ENCODE measurements at places on chromosomes 6 and 20.
A peak's percentile ranks its signal among the peaks of the same experiment; 100 is the strongest.

- no peak for DNase-seq
Measured at GRCh38 chr20:62232194-62232593, 6.1 kb upstream of the OSBPL2 start.

GRCh38 chr20:48808382-48809034 is 19.3 kb downstream of the PREX1 start:
- no peak for DNase-seq

DNA sequence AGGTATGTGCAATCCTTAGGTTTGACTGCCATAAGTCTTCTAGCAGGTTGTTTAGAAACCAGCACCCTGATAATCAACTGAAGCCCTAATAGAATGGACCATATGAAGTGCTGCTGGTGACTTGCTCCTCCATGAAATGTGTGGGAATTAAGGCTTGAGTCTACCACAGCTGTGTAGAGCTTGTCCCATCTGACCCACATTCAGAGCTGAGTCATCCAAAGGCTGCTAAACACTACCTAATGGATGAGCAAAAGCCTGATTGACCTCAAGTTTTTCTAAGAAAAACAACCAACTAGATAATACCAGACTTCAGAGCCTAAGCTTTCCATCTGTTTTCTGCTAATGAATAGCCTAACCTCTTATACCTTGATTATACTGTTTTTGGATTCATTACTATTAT is 120.3 kb upstream of the MOCS1 start:
- DNase-seq, result no peak

DNA sequence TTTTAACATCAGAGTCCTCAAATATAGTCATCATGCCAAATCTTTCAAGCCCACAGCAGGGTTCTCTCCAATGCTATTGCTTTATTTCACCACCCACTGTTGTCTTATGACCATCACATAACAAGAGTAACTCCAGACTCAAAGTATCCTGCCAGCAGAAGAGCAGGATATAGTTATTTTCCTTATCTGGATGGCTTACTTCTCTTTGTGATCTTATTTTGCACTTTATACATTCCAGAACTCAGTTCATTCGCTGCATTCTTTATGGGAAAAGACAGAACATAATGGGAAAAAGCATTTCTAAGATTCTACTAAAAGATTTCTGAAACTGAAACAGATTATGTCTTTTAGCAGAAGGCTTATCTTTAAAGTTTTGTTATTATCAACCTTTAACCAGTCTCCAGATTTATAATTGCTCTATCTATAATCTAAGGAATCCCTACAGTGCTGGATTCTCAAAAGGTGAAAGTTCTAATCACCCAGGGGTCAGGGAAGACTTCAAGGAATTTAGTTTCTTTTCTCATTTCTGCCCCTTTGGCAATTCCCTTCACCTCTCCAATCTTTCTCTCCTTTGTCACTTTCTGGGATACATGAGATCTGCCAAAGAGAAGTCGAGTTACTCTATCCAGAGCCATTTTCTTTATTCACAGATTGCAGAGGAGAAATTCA is 190.4 kb downstream of the TPBG start:
- DNase-seq, result no peak

DNA sequence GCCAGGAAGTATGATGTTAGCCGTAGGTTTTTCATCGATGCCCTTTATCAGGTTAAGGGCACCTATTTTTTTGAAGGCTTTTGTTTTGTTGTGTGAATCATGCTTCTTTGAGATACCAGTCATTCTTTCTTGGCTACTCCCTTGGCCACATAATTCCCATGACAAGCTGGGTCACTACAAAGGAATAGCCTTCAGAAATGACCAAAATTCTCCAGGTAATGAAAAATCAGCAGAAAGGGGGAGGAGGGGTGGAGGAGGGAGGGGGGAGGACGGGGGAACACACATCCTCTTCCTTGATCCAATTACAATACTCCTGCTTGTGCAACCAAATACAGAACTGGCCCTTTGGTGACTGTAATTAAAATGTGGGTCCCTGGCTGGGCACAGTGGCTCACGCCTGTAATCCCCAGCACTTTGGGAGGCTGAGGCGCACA is 21.7 kb upstream of the TGM2 start:
- no peak for DNase-seq

GRCh38 chr6:77502981-77503380 is 39.7 kb upstream of the HTR1B start:
- DNase-seq, result no peak

DNA sequence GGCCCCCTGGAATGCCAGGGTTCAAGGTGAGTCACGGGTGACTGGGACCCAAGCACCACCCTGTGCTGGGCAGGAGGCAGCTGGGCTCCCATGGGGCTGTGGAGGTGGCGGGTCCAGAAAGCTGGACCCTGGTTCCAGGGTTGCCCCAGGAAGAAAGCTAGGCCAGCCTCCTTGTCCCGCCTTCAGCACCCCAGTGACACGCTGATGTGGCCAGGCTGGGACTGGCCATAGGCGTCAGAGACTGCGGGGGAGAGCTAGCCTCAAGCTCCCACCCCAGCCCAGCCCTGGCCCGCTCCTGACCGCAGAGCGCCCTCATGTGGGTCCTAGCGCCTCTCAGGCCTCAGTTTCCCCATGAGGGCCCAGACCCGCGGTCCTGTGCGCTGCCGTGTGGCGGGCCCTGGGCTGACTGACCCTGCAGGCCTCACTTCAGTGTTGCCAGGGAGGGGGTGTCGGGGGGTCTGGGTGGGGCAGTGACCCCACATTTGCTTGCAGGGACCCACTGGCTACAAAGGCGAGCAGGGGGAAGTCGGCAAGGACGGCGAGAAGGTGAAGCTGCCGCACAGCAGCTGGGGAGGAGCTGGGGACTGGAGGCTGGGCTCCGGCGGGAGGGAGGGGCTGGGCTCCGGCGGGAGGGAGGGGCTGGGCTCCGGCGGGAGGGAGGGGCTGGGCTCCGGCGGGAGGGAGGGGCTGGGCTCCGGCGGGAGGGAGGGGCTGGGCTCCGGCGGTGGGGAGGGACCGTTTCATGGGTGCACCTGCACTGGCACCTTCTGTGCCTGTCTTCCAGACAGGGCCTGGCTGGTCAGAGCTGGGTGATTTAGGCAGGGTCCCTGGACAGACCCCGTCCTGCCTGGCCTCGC is 7.9 kb downstream of the COL9A3 start:
- DNase-seq, result no peak

DNA sequence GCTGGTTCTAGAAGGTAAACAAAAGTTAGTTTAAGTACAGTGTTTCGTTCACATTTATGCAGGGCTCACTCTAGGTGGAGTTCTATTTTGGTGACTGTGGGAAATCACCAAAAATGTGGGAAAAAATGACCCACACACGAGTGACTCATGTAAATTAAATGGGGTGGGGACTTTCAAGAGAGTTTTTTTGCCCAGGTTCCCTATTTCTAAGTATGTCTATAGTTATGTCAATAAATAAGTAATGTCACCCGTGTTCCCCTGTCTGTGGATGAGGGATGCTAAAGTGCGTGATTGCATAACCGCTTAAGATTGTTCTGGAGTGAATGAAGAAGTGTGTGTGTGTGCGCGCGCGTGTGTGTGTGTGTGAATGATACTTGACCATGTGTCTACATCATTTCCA is 69.1 kb downstream of the MYB start:
- no peak for DNase-seq

GRCh38 chr6:44172731-44173500 is 14.3 kb downstream of the CAPN11 start:
- DNase-seq, result peak; percentile 92

DNA sequence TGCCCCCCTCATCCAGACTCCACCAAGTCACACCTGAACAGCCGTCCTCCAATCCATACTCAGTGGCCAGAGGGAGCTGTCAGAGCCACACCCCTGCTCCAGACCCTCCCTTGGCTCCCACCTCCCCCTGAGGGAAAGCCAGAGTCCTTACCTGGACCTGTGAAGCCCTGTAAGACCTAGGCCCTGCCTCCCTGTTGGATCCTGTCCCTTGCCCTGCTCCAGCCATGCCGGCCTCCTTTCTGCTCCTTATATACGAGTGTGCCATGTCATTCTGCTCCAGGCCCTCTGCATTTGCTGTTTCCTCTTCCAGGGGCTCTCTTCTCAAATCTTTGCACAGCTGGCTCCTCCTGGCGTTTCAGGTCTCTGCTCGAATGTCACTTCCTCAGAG is 100.3 kb upstream of the MYL9 start:
- no peak for DNase-seq

DNA sequence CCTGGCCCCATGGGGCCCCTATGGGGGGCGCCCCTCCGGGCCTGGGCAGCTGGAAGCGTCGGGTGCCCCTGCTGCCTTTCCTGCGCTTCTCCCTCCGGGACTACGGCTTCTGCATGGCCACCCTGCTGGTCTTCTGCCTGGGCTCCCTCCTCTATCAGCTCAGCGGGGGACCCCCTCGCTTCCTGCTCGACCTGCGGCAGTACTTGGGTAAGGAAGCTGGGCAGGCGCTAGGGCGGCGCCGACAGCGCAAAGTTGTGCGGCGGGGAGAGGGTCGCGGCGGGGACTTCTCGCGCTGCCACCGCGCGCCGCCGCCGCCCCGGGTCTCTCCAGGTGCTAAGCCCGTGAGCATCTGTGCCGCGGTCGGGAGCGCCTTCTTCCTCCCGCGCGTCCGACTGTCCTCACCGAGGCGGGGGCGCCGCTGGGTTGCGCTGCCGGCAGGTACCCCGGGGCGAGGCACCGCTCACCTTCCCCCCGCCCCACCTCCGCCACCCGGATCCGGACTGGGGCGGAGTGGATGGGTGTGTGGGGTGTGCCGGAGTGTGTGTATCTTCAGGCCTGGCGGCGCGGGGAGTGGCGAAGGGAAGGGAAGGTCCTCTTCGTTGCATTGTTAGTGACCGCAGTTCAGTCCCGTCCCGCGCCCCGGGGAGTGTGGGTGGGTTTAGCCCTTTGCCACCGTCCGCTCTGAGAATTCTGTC is 788 bp downstream of the UST start:
- peak; percentile 69 for DNase-seq

GRCh38 chr6:30350524-30350923 is 5.6 kb downstream of the RPP21 start:
- DNase-seq, result no peak

DNA sequence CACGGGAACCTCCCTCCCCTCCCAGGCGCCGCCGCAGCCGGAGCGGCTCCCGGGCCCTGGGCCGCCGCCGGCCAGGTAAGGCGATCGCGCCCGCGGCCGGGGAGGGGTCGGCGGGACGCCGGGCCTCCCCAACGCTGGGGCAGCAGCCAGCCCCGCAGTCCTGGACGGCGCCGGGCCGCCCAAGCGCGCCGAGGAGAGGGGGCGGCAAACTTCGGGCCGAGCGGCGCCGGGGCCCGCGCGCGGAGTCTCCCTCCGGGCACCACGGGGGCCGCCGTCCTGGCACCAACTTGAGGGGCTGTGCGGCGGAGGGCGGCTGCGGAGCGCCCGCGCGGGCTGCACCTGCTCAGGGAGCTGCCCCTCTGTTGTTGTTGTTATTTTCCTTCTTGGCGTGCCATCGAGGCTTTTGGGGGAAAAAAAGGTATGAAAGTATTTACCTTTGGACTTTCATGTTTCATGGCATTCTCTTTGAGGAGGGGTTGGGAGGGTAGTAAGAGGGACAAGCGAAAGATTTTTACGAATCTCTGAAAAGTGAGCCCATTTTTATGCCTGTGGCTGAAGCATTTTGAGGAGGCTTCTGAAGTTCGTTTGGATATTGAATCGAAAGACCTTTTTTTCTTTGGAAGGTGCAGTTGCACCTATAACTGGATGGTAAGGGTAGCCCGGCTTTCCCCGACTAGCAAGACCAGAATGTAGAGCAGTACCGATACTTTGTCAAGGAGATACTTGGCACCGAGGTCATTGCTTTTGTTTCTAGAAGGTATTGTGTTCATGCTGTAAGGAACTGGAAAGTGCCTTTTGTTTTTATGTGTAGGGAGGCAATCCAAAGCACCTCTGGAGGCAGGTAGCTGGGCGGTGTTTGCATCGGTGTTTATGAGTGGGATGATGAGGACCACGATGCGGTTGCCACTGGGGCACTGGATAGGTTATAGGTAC is at the start of gene RNF182:
RNF182 (plus strand) TSS at position 4 of the 933 bp plus-strand sequence. CDS start 52,168 bp downstream, outside the sequence.
- no peak for DNase-seq

DNA sequence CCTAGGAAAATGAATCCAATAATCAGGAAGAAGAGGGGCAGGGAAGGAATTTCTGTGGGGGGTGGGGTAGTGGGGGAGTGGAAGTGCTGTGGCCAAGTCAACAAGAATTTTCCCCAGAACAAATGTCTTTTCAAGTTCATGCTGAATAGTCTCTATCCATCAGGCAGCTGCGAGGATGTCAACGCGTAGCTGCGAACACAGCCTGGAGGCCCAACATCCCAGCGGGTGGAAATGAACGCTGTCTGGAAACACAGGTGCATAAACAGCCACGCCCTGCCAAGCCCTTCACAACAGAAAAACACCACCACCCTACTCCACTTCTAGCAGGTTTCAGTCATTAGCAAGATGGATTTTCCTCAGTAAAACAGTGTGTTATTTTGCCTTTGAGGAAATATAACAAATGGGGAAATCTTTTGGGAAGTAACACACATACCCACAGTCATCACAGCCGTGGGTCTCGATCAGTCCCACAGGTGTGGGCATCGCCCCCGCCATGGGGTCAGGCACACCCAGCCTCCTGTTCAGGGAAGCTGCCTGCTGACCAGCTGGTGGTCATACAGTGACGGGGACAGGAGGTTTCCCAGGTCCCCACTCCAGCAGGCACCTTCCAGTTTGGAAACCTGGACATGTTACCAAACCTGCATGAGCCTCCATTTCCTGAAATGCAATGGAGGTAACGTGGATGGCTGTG is 112.1 kb upstream of the THBS2 start:
- DNase-seq, result no peak

- DNase-seq, result no peak
Measured at GRCh38 chr20:23201658-23202057, 115.5 kb upstream of the CD93 start.

GRCh38 chr6:15491255-15491985 is 171.4 kb downstream of the DTNBP1 start:
- peak; percentile 81 for DNase-seq

DNA sequence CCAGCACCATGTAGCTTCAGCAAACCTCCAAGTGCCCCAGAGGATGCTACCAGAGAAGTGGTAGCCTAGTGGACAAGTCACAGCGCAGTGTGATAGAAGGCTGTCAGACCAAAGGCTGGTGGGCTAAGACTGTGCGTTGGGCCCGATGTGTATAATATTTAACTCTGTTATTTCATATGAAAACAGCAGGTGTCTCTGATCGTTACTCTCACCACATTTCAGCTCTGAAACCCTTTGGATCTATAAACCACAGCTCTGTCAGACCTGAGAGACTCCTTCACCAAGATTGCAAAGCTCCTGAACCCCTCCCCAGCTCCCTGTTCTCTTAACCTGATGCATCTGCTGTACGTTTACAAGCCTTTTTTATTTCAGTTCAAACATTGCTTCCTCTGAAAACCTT is 43.8 kb downstream of the ISM1 start:
- DNase-seq, result no peak

DNA sequence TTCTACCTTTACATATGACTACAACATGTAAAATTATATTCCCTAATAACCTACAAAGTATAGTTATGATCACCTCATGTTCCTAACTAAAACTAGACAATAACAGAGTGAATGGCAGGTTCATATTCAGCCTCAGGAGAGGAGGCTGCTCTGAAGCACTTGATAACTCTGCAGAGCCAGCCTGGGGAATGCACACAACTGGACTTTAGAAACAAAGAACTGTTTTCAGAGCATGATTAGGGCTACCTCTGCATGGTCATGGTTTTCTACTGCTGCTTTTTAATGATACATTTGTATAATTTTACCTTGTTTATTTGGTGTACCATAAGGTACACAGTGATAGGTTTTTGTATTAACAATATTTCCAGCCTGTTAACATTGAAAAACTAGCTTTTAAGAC is 50.3 kb downstream of the TRPC4AP start:
- DNase-seq, result no peak

GRCh38 chr6:16336056-16336818 is 97.8 kb downstream of the GMPR start:
- no peak for DNase-seq

GRCh38 chr6:160733050-160733646 is 31.1 kb downstream of the PLG start:
- no peak for DNase-seq
